Activated CD4-positive, alpha-beta T cell treated with anti-CD3 and anti-CD28 coated beads, Interleukin-2, amount 50 U/mL, for 24 hours (primary cell): ENCODE measurements at places on chromosomes 6 and 20.

GRCh38 chr6:7267466-7268091 is 45.4 kb downstream of the SSR1 start:
- no peak for DNase-seq

GRCh38 chr6:158923805-158924498 is 76.0 kb downstream of the RSPH3 start:
- no peak for DNase-seq

GRCh38 chr6:42555477-42556457 is 8.1 kb upstream of the UBR2 start:
- no peak for DNase-seq

DNA sequence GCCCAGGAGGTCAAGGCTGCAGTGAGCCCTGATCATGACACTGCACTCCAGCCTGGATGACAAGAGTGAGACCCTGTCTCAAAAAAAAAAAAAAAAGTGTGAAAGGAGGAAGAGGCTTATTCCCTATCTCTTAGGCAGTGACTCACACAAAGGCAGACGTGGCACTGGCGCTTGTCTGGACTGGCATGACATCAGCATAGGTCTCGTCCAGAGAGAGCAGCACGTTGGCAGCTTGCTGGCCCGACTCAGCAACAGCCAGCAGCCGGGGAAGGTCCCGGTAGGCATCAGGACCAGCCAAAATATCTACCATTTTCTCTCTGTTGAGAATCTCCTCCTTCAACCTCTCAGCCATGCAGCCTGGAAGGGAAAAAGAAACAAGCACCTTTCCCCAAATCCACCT is 14.1 kb downstream of the CDK5RAP1 start:
- DNase-seq, result no peak

DNA sequence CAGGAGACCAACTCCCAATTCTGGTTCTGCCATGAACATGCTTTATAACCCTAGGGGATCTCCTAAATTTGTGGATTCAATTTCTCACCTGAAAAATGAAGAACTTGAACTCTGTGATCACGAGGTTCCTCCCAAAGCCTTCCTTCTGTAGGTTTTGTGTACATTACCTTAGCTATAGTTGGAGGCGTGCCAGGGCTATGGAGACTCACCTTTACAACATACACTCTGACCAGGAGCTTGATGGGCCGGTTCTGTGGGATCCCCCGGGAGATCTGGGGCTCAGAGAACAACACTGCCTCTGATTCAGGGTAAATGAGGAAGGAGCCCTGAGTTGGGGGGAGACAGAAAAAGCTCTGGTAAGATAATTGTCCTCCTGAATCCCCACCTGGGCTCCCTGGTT is 34.1 kb downstream of the ERGIC3 start:
- DNase-seq, result no peak

GRCh38 chr6:90039911-90040310 is 145.6 kb downstream of the GJA10 start:
- no peak for DNase-seq

GRCh38 chr20:2847802-2848201 is 7.3 kb downstream of the VPS16 start:
- no peak for DNase-seq

DNA sequence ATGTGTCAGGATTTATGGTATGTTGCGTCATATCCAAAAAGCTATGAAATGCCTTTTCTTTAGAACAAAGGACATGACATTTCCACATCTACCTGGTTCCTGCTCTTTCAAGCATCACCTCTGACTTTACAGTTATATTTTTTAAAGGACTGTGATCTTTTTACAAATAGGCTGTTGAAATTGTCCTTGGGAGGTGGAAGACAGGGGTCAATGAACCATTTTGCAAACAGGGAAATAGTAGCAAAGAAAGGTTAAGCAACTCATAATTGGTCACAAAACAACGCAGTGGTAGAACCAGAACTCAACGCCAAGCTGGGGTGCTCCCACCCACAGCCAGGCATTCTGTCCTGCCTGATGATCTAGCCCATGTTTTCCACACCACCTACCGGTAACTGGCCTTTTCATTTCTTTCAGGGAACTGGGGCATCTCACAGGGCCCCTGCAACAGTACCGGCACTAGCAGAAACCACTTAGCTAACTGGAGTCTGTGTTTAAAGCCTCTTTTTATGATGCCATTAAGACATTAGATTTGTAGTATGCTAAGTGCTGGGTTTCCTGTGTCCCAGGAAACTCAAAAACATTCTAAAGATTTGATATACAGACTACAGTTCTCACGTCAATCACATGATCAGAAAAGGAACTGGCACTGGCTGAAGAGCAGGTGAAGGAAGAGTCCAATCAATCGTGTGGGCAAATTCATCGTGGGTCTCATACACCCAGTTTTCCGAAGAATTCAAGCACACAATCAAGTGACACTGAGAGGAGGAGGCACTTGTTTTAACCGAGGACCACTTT is 13.9 kb downstream of the ZNF217 start:
- DNase-seq, result no peak

DNA sequence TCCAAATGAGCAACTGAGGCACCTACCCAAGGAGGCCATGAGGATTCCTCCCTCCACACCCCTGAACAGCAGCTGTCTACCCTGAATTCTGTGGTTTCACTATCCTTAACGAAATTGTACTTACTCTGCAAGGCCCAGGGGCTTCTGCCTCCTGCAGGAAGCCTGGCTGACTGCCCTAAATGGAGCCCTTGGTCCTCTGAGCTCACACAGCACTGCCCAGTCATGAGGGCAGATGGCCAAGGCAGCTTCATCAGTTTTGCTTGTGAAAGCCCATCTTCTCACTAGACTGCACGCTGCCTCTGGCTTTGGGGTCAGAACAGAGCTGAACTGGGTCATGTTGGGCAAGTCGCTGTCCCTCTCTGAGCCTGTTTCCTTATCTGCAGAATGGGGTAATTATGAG is 26.4 kb upstream of the SIRPA start:
- no peak for DNase-seq

DNA sequence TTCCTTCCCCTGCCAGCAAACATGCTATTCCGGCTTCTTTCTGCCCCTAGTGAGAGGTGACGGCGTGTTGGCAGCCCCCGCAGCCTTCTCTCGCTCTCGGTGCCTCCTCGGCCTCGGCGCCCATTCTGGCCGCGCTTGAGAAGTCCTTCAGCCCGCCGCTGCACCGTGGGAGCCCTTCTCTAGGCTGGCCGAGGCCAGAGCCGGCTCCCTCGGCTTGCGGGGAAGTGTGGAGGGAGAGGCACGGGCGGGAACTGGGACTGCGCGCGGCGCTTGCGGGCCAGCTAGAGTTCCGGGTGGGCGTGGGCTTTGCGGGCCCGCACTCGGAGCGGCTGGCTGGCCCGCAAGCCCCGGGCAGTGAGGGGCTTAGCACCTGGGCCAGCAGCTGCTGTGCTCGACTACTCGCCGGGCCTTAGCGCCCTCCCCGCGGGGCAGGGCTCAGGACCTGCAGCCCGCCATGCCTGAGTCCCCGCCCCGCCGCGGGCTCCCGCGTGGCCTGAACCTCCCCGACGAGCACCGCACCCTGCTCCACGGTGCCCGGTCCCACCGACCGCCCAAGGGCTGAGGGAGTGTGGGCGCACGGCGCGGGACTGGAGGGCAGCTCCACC is 20.0 kb upstream of the PXDC1 start:
- DNase-seq, result no peak

GRCh38 chr6:90399970-90400369 is 103.3 kb upstream of the BACH2 start:
- DNase-seq, result no peak

- DNase-seq, result no peak
Observed at GRCh38 chr6:132715204-132715603, 1.3 kb upstream of the VNN1 start.

DNA sequence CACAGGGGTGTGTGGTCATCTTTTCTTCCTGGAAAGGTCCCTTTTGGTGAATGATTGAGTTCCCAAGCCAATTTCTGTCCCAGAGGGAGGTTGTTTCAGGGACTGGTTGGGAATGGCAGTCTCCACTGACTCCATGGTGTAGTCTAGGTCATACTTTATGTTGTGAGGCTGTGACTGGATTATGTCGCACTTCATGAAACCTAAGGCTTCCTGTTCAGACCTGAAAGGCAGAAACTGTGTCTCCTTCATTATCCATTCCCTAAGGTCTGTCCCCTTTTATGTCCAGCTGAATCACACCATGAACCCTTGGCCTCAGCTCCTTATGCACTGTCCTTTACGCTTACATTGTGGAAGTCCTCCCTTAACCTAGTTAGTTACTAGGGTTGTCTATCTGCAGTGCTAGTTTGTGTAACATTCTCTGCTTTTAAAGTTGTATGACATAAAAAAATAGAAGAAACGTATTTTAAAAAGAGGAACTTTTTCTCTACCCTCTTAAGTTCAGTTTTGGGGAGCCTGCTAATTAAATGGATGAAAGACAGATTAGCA is 191.3 kb downstream of the JARID2 start:
- DNase-seq, result no peak

DNA sequence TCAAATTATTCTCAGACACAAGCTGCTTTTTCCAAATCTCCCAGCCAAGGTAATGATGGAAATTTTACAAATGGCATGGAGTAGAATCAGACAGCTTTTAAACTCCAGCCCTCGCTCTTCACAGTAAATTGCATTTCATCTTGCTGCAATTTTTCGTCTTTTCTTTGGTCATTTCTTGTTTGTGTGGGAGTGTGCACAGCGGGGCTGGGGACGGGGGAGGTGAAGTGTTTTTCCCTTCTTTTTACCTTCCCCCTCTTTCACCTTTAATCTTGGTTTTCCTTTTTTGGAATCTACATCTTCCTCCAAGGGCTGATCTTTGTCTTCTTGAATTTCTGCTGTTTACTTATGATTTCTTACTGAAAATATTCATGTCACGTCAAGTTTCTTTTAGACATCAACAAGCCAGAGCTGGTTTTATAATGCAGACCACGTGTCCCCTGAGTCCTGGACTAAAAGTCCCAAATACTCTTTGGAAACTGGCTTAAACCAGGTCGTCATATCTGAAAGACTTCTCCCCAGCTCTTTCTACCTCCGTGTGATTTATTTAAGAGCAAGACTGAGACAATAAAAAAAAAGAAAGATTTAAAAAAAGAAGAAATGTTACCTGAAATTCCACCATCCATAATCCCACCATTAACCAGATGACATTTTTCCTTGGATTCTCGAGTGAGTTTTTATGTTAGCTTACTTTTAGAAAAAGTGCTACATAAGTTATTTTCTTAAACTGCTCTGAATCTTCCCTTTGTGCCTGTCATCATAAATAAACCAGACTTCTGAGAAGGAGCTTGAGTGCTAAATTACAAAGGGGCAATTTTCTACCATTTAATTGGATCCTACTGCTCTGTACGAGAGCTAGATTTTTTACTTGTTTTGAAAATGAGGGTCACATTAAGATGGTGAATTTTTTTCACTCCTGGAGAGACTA is 52.0 kb downstream of the MAP3K5 start:
- no peak for DNase-seq

- DNase-seq, result peak; percentile 30
Observed at GRCh38 chr6:5302995-5303622, 41.8 kb downstream of the FARS2 start.

GRCh38 chr20:56345911-56346310 is 12.9 kb upstream of the FAM210B start:
- DNase-seq, result no peak

DNA sequence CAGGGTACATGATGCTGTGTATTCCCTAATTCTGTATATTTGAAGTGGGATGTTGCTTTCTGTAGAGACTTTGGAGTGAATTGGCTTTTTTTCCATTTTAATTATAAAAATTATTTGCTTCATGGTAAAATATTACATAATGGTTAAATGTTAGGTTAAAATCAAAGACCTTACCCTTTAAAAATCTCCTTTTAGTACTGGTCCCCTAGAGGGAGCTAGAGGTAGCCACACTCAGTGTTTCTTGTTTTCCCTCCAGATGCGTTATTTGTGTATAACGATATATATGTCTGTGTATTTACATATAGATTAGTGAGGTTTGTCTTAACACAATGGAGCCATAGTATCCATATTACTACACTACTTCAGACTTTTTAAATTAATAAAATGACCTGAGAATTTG is 146.7 kb downstream of the PLCB4 start:
- DNase-seq, result no peak

- no peak for DNase-seq
Observed at GRCh38 chr20:16816192-16816591, 68.0 kb downstream of the OTOR start.

GRCh38 chr6:81340946-81341345 is 411.5 kb downstream of the TENT5A start:
- no peak for DNase-seq

DNA sequence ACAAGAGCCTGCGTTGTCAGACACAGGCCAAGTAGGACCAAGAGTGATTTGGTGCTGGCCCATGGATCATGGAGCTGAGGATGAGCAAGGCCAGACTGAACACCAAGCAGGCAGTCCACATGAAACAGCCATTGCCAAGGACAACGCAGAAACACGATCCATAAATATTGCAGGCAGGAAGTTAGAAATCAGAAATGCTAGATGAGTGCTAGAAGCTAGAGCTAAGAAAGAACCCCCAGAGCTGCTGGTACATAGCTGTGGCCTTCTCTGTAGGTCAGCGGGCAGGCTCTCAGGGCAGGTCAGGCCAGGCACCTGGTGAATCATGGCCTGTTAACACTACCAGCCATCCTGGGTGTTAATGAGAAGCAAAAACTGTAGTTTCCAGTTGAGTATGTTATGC is 119.7 kb downstream of the ALDH8A1 start:
- DNase-seq, result no peak

DNA sequence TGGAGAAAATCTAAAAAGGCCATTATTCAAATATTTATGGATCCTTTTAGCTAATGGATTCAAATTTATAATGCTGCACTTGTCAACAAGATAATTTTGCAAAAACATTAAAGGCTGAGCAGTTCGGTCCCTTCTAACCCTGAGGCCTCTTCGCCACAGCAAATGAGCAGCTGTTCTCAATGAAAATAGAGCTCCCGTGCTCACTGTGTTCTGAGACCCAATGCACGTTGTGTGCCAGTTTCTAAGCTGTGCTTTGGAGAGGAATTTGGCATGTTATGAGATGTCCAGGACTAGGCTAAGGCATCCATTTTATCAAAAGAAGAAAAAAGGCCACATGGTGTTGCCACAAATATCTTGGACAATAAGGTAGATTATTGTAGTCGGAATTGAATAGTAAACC is 220.1 kb upstream of the TSHZ2 start:
- DNase-seq, result no peak

- no peak for DNase-seq
Observed at GRCh38 chr6:100117680-100118079, 123.7 kb upstream of the MCHR2 start.

DNA sequence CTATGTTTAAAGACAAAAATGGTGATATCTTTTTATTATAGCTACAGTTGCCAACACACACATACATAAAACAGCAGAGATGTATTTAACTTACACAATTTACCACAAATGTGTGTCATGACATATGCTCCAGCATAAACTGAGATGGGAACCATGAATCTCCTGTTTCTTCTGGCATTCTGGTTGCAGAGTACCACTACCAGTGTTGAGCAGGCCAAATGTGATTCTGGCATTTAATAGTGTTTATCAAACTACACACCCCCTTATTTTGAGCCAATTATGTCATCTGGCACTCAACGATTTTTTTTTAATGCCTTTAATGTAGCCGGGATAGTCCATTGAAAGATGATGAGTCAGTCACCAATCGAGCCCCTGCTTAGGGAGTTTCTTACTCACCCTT is 59.0 kb upstream of the TPD52L1 start:
- DNase-seq, result no peak

GRCh38 chr6:159977255-159977903 is 8.5 kb downstream of the IGF2R start:
- no peak for DNase-seq

GRCh38 chr6:157760589-157761330 is 62.3 kb upstream of the SNX9 start:
- DNase-seq, result no peak

- no peak for DNase-seq
Observed at GRCh38 chr6:166905013-166905412, 51.3 kb downstream of the RNASET2 start.
